ENCODE measurements at places on chromosomes 4 and X.

- DNase-seq = no peak
These were observed 20.3 kb upstream of the GUCY1B1 start for GRCh38 chr4:155738548-155738947.

- no peak for DNase-seq
These were observed 68.4 kb downstream of the MID2 start for GRCh38 chrX:107894038-107894437.

DNA sequence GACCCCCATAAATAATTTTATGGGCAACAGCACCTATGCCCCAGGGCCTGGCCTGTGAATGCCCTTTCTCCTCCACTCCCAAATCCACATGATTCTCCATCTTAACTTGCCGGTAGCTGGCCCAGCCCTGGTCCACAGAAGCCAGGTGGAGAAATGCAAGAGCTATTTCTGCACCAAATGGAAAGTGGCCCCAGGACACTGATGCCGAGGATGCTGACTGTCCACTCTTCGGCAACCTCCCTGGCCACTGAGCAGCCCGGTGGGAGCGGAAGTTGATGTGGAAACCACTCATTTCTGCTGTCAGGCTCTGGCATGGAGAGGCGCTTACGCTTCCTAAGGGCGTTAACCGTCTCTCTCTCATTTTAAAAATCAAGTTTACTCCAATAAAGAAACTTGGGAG is 58.8 kb downstream of the JAKMIP1 start:
- DNase-seq = no peak

DNA sequence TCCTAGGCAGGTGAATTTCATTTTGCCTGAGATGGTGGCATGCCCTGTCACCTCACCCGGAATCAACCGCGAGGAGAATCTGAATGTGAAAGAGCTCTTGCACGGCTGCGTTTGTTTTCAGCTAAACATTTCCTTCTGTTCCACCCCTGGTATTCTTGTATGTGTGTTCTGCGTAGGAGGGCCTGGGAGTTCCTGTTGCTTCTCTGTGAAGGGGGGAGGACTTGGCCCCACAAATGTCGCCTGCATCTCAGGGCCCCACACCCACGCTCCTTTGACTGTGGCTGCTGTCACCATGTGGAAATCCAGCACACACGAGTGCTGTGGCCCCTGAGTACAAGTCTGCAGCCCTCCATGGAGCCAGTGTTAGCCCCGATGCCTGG is 45.8 kb upstream of the CLCN4 start:
- no peak for DNase-seq

DNA sequence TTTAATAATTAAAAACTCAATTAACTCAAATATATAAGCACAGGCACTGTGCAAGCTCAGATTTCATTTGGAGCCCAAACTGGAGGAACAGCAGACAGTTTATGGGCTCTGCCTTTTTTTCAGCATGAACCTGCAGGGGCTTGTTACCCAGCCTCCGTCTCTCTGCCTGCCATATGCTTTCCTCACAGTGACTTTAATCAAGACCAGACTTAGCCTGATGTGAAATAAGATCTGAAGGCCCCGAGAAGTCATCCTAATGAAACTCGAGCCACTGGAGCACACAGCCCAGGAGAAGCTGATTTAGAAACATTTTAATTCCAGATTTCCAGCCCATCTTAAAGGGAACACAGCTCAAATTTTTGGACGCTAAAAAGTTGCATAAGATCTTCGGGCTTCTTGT is 55.6 kb downstream of the SPATA18 start:
- no peak for DNase-seq

DNA sequence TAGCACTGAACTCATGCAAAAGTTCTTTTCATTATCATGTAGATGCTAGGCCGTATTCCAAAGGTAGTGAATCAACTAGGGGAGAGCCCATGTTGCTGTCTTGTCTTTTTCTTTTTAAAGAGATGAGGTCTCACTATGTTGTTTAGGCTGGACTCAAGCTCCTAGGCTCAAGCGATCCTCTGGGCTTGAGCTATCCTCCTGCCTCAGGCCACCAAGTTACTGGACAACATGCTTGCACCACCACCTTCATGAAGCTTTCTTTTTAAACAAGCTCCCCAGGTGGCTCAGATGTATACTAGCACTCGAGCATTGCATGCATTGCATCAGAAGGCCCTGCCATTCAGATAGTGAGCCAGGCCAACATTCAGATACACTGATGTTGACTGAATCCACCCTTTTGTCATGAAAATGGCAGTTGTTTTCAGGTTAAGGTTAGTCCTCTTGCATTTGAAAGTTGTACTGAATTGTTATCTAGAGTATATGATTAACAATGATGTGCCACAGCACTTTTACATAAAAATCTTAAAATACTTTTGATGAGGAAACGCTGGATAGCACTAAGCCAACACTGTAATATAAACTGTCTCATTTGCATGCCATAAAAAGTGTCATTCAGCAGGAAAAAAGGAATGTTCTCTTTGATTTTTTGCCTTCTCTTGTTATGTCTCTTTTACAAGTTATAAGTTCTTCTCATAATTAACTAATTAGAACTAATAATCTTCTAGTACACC is 76.7 kb downstream of the FNIP2 start:
- DNase-seq = no peak

- peak; percentile 48 for DNase-seq
These were observed 802 bp downstream of the BMP2K start for GRCh38 chr4:78776729-78777575.

- peak; percentile 1 for DNase-seq
These were observed 115.7 kb upstream of the ZXDA start for GRCh38 chrX:58025979-58026378.

- no peak for DNase-seq
These were observed 382.7 kb upstream of the GALNTL6 start for GRCh38 chr4:171430495-171430894.

DNA sequence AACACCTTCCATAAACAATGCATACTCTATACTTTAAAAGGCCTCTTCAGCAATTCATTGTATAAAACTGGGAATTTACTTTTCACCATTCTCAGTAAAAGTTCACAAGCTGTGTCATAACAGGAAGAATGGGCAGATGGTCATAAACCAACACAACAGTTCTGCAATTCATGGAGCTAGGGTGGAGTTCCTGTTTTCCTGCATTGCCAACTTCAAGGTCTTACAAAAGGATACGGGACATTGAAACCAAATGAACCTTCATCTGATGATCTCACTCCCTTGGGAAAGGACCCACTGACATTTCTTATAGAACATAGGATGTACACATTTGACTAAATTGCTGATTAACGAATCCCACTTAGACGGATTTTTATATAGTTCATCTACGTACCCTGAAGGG is 4.1 kb downstream of the KDR start:
- no peak for DNase-seq

- no peak for DNase-seq
These were observed 36.4 kb upstream of the MAMLD1 start for GRCh38 chrX:150326541-150327247.

DNA sequence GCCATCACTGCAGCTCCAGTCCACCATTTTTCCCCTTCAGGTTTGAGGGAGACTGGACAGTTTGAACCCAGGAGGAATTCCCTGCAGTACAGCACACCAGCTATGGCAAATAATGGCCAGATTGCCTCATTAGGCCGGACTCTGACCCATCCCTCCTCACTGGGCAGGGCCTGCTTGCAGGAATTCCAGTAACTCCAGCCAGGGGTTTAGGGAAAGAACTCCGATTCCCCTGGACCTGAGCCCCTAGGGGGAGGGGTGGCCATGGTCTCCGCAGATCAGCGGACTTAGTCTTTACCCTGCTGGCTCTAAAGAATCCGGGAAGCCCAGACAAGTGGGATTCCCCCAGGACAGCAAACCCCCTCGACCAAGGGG is 342.8 kb downstream of the DMD start:
- DNase-seq = no peak

- DNase-seq = no peak
These were observed 689 bp upstream of the NHSL2 start for GRCh38 chrX:71909956-71910355.

DNA sequence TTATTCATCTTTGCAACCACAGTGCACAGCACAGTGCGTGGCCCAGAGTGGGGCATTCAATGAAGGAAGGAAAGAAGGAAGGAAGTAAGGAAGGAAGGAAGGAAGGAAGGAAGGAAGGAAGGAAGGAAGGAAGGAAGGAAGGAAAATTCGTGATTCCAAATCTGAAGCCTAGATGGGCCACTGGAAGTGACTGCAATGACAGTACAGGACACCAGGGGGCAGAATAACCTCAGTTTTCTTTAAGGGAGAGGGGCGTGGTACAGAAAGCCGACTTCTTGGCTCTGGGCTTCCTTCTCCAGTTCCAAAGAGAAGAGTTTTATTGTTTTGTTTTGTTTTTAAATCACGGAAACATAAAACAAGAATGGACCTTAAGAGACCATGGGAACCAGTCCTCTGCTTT is 47.8 kb downstream of the APLN start:
- DNase-seq = peak; percentile 45

- no peak for DNase-seq
These were observed 34.6 kb downstream of the LIMCH1 start for GRCh38 chr4:41572516-41572915.

- DNase-seq = no peak
These were observed 25.4 kb upstream of the TNIP3 start for GRCh38 chr4:121189326-121190215.

DNA sequence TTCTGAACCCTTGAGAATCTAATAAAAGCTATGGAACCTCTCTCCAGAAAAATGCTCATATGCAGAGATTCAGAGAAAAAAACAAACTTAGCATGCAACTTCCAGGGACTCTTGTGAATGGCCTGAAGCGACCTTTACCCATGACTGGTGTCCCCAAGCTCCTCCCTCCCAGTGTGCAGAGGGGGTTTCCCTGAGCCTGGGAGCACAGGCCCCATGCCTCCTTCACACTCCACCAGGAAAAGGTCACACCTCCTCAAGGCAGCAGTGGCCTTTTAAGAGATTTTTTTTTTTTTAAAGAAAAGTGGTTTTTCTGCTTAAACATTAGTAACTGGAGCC is 13.3 kb upstream of the UBA6 start:
- peak; percentile 70 for DNase-seq

DNA sequence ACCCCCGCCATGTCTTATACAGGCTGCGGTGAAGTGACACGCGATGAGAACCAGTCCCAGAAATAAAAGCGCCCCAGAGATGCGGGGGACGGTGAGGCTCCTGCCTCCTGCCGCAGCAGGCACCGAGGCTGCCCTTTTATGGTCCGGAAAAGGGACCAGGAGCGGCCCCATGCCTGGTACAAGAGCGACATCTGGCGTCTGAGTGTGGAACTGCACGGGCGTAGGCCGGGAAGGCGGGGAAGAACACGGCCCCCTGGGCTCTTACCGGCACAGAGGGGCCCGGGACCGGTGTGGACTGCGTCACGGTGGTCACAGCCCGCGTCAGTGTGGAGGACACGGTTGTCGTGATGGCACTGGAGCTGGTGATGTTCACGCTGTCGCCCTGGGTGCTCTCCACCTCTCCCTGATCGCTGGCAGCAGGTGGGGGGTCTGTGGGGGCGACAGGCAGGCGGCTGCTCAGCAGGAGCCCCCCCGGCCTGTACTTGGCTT is 8.9 kb upstream of the RENBP start:
- peak; percentile 50 for DNase-seq

DNA sequence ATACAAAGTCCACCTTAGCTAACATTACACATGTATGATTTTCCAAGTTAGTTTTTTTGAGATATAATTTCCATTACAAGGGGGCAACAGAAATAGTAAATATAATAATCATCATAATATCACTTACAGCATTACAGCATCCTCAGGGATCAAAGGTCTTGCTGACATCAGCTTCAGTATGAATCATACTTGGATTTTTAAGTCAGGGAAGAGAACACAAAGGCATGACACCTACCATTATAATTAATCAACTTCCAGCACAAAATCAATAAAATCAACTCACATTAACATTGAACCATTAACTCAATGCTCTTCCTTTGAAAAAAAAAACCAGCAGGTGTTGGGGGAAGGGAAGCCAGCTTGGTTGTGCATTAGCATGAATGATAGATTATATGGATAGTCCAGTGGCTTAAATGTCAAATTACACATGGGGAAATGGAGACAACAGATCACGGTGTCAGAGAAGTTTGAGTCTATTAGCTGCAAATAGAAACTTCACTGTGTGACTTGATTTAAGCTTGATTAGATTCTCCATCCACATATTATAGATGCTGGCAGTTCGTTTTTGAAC is 66.9 kb upstream of the CAPN6 start:
- DNase-seq = no peak

GRCh38 chr4:110867981-110868720 is 245.3 kb upstream of the PITX2 start:
- DNase-seq = no peak

DNA sequence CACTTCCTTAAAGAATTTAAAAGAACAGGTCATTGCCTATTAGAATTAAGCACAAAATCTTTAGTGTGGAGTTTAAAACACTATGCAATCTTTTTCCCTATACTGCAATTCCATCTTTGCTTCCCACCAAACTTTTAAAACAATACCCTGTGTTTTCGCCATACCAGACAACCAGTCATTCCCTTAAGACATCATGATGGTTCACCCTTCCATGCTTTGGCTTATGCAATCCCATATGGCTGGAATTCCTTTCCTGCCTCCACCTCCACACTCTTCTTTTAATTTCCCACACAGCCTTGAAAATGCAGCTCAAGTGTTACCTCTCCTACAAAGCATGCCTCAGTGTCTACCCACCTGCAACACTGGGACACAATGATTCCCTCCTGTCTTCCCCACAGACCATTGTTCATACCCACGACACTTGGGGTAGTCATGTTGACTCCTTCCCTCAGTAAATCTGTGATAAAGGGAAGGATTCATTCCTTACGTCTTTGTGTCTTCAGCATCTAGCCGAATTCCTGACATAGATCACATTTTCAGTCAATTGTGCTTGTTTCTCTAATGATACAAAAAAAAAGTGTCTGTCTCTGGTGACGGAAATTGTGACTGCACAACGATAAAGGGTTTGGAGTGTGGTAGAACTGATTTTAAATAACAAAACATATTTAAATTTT is 166.3 kb downstream of the FNIP2 start:
- no peak for DNase-seq

DNA sequence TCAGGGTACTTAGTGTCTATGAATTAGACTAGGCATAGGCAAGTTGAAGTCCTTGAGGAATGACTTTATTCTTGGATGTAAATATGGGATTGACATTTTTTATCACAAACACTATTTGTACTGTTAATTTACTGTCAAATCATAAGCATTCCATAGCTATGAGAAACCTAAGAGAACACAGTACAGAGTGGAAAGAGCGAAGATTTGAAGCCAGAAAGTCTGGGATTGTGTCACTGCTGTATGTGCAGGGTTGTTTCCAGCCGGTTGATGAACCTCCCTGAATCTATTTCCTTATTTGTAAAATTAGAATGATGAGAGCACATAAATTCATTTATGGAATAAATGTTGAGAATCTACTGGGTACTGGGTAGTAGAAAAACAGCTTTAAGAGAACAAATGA is 14.4 kb upstream of the KLHL5 start:
- no peak for DNase-seq

DNA sequence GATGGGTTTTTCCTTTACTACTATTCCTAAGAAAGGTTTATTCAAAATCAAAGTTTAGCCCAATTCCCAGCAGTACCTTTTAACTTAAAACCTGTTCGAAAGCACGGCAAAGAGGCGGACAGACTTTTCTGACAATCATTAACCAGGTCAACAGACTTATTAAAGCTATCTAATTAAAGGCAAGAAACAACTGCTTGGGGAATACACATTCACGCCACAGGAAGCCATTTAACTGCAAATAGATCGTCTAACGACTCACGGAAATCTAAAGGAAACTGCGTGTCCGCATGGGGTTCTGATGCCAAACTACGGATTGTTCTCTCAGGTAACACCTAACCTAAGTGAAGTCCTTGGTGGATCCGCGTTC is 663 bp upstream of the USP53 start:
- no peak for DNase-seq

Data from thyroid gland (tissue), 4 donors.